ENCODE measurements at places on chromosomes 11 and 22. TPM values are rescaled to one million over a fixed set of nuclear protein-coding genes. Genes with fewer than 3 reads are reported as not detected.

Gene MDK
- total RNA-seq = 47.0 TPM

Gene ANO3
- 12.9 TPM for total RNA-seq

Gene ANGPTL5
- total RNA-seq = 4.7 TPM

Gene HYLS1
- 8.1 TPM for total RNA-seq

- DNase-seq = peak; percentile 20
Measured at GRCh38 chr11:88603091-88603867, 265.7 kb upstream of the CTSC start.

DNA sequence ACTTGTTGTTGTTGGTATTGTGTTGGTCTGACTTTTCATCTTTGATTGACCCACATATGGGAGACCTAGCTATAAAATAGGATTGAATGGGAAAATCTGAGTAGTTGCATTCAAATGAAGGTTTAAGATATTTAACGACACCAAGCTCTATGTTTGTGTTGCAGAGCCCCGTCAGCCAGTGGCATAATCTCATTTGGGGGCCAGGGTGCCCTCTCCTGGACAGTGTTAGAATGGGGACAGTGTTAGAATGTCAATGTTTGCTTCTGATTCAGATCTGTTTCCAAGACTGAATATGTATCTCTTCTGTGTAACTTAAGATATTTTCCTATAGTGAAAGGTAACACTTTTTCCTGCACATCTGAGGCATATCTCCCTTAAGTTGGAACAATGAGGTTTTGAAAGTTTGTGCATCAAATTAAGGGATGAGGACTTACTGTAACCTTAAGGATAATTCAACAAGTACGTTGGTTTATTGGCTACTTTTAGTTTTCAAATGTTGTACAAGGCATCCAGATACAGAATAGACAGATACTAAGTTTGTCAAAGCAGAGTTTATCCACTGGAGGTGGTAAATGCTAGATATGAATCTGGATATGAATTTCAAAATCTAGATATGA, 5.3 kb upstream of the OR52M1 start:
- DNase-seq = peak; percentile 6

GRCh38 chr11:2924381-2924780, 4.8 kb downstream of the PHLDA2 start:
- no peak for DNase-seq

DNA sequence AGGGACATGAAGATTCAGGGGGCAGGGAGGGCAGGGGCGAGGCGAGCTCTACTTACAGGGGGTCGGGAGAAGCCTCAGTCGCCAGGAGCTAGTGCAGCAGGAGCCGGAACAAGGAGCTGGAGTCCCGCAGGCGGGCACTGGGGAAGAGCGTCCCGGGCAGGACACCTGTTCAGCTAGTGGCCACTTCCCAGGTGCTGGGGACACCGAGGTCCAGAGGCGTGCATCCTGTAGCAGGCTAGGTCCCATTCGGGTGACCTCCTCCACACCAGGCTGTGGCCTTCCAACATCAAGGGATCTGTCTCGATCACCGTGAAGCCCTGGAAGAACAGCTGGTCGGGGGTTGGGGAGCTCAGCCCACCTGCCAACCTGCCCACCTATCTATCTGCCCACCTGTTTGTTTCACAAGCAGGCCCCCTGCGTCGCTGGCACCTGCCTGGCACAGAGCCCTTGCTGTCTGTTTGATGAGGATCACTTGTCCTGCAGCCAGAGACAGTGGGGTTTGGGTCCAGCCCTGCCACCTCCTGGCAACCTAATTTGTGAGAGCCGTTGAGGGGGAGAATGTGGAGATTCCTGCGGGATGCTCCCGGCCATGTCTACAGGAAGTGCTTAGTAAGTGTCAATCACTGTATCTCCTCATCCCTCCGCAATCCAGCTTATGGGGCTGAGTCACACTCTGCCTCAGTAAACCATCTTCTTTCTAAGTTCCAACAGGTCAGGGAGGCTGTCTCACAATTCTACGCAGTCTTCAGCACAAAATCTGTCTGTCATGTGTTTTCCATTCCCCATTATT, 940.9 kb downstream of the BRD1 start:
- DNase-seq = no peak

DNA sequence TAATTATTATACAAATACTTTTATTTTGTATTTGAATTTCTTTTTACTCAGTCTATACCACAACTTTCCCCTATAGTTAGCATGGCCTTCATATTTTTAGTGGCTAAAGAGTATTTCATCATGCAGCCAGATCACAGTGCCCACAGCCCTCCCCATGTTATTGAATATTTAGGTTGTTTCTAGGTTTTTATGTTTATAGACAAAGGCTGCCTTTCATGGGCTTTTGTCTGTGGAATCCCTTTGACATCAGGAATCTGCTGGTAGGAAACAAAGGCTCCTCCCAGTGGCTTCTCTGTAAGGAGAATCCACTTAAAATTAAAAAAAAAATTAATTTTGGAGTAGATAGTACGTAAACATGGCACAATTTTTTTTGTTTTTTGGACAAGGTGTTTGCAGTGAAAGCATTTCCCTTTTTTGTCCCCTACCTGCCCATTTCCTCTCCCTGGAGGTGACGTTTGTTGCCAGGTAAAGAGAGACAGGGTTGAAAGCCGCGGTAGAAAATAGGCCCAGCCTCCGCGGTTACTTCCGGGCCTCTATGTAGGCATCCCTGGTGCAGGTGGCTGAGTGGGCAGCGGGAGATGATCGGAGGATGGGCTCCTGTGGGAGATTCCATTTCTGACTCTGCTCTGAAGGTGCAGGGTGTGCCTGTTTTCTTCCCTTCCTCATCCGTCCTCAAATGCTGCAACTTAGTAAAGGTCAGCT, 82.2 kb upstream of the OR4B1 start:
- no peak for DNase-seq
